ENCODE measurements at places on chromosomes 2 and 18. TPM values are rescaled to one million over a fixed set of nuclear protein-coding genes. Genes with fewer than 3 reads are reported as not detected.

DNA sequence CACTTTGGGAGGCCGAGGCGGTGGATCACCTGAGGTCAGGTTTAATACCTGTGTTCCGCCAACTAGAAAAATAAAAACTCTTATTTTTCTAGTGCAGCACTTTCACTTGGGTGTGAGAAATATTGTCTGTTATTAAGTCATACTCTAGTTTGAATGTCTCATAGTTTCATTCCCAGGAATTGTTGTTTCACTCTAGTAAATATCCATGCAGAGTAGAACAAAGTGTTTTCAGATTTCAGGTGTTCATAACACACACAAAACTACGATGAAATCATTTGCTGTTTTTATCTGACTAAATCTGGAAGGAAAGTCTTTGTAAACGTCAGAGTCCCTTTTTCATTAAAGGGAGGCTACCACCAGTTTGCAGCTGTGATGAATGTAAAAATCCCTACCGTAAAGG, 4.0 kb downstream of the FAM117B start:
- peaks cover 2% of the 10 kb centered on the region for H3K36me3 ChIP-seq
- H3K4me3 ChIP-seq, result no peak overlapping the region
- no peak overlapping the region for H3K27ac ChIP-seq
- H3K4me1 ChIP-seq, result peaks cover 28% of the 10 kb centered on the region

DNA sequence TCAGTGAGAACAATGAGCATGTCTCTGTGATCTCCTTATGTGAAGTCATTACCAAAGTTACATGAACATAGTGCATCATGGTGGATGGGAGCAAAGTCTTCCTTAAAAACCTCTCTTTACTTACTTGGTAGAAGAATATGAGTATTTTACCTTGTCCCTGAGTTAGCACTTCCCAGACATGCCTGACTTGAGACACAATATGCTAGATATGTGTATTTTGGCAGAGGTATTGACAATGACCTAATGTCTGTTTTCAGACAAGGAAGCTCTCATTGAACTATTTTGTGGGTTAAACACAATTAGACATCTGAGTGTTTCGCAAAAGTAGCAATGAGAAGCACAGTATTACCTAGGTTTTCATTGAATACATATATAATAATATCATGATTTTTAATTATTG, 99.1 kb upstream of the MC4R start:
- peaks cover 4% of the 10 kb centered on the region for H3K4me1 ChIP-seq
- H3K36me3 ChIP-seq, result no peaks in the 10 kb centered on the region
- no peak for DNase-seq
- H3K27ac ChIP-seq, result no peak overlapping the region
- H3K4me3 ChIP-seq, result no peak overlapping the region
- H3K27me3 ChIP-seq, result no peaks in the 10 kb centered on the region

DNA sequence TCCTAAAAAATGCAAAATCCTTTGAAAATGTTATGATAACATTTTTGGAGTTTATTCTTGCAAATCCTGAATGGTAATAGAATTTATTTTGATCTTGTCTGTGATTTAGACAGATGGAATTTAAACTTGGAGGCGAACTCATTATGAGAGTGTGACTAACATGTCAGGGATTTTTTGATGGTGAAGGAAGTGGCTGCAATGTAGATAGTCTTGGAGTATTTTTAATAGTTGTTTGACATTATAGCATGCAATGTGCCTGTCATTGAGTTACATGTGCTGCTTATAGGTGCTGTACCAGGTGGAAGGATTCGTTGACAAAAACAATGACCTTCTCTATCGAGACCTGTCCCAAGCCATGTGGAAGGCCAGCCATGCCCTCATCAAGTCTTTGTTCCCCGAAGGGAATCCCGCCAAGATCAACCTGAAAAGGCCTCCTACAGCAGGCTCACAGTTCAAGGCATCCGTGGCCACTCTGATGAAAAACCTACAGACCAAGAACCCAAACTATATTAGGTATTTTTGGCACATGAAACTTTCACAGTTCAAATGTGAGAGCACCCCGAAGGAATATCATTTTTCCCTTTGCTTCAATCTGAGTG, 141.8 kb downstream of the MYO1B start:
- DNase-seq, result no peak
- H3K27ac ChIP-seq, result 0 out of 2 replicates have a peak overlapping the region, but pooled peaks have one; percentile 16
- no peaks in the 10 kb centered on the region for H3K27me3 ChIP-seq
- H3K36me3 ChIP-seq, result peaks cover 53% of the 10 kb centered on the region
- no peak overlapping the region for H3K4me3 ChIP-seq

DNA sequence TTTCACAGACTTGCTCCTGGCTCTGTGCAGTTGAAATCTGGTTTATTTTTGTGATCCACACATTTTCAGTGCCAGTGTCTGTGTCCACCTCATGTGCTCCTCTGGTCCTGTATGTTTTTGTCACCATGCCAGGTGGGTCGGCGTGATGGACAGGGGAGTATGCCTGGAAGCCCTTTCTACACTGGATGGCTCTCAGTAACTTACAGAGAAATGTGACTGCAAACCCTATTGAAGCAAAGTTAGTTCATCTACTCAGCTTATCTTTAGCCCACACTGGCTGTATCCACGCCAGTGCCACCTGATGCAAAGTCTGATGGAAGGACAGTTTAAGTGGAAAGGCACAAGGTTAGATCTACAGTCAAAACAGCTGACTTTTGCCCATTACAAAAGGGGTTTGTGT, 4.3 kb downstream of the IMPA2 start:
- H3K4me1 ChIP-seq, result peaks cover 75% of the 10 kb centered on the region
- H3K4me3 ChIP-seq, result no peak overlapping the region
- no peak overlapping the region for H3K27ac ChIP-seq
- no peak for DNase-seq

DNA sequence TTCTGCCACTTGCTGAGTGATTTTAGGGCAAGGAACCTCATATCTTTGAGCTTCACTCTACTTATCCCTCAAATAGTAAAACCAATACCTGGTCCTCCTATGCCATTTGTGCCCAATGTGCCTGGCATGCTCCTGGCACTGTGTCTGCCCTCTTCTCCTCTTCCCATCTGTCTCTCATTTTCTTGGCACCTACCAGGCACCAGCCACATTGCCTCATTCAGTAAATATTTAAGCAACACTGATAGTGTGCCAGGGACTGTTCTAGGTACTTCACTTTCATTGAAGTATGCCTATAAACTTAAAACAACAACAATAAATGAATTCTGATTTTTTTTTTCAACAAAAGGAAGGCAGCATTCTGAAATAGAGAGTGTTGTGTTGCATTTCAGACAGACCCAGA, 15.1 kb upstream of the BOD1L2 start:
- H3K27me3 ChIP-seq, result no peaks in the 10 kb centered on the region
- DNase-seq, result no peak
- H3K36me3 ChIP-seq, result no peaks in the 10 kb centered on the region

DNA sequence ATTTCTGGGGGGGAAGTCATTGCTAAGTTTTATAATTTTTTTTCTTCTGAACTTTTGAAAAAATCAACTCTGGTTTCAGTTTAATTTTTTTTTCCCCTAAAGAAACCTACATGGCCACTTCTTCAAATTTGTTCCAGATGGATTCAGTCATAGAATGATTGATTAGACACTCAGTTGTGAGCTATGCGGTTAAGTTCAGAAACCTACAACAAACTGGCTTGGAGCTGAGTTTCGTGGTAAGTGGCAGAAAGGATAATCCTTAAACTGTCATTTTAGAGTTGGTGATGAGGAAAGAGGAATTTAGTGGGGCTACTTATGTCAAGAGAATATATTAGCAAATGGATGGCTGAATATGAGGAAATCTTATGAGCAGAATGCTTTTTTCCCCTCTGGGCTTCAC, 23.7 kb downstream of the EFEMP1 start:
- peaks cover 6% of the 10 kb centered on the region for H3K36me3 ChIP-seq
- peaks cover 11% of the 10 kb centered on the region for H3K4me1 ChIP-seq
- no peak overlapping the region for H3K4me3 ChIP-seq
- DNase-seq, result no peak

DNA sequence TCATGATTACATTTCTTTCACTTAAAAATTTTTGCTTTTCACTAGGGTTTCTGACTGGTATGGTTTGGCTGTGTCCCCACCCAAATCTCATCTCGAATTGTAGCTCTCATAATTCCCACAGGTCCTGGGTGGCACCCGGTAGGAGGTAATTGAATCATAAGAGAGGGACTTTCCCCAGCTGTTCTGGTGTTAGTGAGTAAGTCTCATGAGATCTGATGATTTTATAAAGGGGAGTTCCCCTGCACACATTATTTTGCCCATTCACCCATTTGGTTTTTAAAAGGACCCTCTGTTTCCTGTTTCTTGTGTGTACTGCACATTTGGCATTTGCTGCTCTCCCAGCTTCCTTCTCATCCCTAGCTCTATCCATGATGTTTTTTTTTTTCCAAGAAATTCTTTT, 27.8 kb upstream of the NETO1 start:
- H3K27ac ChIP-seq, result no peak overlapping the region
- no peaks in the 10 kb centered on the region for H3K4me1 ChIP-seq

GRCh38 chr2:145055651-145056050, 535.7 kb upstream of the ZEB2 start:
- peaks cover 11% of the 10 kb centered on the region for H3K4me1 ChIP-seq
- H3K36me3 ChIP-seq, result no peaks in the 10 kb centered on the region
- no peak overlapping the region for H3K4me3 ChIP-seq
- no peak for DNase-seq
- no peak overlapping the region for H3K27ac ChIP-seq
- H3K27me3 ChIP-seq, result no peaks in the 10 kb centered on the region

- H3K27ac ChIP-seq, result no peak overlapping the region
- no peak overlapping the region for H3K4me3 ChIP-seq
- DNase-seq, result no peak
- H3K36me3 ChIP-seq, result peaks cover 10% of the 10 kb centered on the region
- H3K27me3 ChIP-seq, result peaks cover 8% of the 10 kb centered on the region
Observed at GRCh38 chr2:70596293-70596692, 42.7 kb upstream of the TGFA start.

DNA sequence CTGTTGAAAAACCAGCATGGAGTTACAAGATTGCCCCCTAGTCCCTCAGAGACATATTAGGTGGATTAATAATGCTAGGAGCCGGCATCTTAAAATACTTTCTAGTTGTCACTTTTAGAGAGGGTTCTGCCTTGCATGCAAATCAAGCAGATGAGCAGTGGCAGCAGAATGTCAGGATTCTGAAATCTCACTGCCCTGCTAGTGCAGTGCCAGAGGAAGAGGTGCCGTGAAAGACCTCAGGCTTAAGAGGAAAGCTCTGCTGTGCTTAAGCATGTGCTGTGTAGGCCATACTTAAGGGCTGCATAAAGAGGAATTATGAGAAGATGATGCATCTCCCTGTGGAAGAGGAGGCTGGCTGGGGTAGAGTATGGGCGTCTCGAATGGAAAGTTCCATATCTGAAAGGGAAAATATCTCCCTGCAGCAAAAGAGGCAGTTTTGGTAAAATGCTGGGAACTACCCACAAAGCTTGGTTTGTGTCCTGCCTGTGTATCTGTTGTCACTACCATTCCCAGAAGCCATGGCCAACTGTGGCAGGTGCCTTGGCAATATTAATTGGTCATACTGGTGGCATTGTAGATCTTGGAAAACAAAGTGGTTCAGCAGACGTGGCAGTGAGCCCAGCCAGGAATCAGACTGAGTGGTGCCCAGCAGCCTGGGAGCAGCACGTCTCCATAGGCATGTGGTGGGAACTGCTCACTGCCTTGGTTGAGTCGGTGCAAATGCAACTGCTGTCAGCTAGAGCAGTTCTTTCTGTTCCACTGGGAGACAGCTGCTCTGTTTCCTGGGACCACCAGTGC, 131.9 kb downstream of the EVA1A start:
- H3K27ac ChIP-seq, result no peak overlapping the region
- peaks cover 2% of the 10 kb centered on the region for H3K27me3 ChIP-seq
- peaks cover 5% of the 10 kb centered on the region for H3K36me3 ChIP-seq
- peaks cover 60% of the 10 kb centered on the region for H3K4me1 ChIP-seq
- no peak for DNase-seq

DNA sequence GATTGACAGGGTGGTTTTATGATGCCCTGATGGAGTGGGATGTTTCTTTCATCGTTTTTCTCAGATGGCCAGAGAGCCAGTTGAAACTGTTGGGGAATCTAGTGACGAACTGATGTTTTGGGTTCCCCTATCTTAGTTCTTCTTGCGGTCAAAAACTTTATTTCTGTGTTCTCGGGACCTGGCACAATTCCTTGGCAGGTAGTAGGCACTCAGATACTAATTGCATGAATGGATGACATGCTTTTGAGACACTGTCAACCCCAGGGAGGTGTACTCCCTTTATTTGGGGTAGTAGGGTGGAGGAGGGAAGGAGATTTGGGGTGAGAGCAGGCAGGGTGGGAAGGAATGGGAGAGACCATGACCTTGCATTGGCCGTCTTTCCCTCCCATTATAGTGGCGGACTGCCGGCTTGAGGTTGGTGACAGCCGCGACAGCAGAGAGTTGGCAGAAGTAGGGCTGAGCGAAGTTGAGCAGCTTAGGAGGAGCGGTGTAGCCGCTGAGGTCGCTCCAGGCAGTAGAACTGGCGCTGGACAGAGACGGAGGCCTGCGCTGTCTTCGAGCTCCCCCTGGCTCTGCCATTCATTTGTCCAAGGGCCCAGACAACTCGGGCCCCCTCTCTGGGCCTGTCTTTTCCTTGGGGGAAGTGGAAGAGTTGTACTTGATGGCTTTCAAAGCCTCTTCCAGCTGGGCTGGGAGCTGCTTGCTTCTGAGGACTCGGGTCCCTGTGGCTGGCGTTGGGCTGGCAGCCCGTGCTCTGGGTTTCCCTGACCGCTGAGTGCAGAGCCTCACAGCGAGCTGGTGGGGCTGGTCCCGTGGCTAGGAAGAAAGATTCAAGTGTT, 2.6 kb downstream of the TET3 start:
- H3K27ac ChIP-seq, result no peak overlapping the region
- H3K27me3 ChIP-seq, result peaks cover 15% of the 10 kb centered on the region
- H3K36me3 ChIP-seq, result peaks cover 23% of the 10 kb centered on the region
- DNase-seq, result no peak
- peaks cover 55% of the 10 kb centered on the region for H3K4me1 ChIP-seq

GRCh38 chr2:218286570-218287459, 5.5 kb downstream of the TMBIM1 start:
- H3K4me1 ChIP-seq, result peaks cover 26% of the 10 kb centered on the region
- 0 out of 2 replicates have a peak, but pooled peaks cover 4% of the 10 kb centered on the region for H3K27me3 ChIP-seq
- peak; percentile 78 for DNase-seq
- no peaks in the 10 kb centered on the region for H3K36me3 ChIP-seq

GRCh38 chr18:64115881-64116280, 33.0 kb downstream of the LINC00305 start:
- 0 out of 2 replicates have a peak, but pooled peaks cover 3% of the 10 kb centered on the region for H3K36me3 ChIP-seq
- H3K4me3 ChIP-seq, result no peak overlapping the region
- H3K4me1 ChIP-seq, result peaks cover 53% of the 10 kb centered on the region
- H3K27me3 ChIP-seq, result no peaks in the 10 kb centered on the region

GRCh38 chr2:88500691-88501090, 48.2 kb upstream of the FOXI3 start:
- peaks cover 15% of the 10 kb centered on the region for H3K27me3 ChIP-seq
- peaks cover 9% of the 10 kb centered on the region for H3K4me1 ChIP-seq
- H3K36me3 ChIP-seq, result peaks cover 8% of the 10 kb centered on the region
- DNase-seq, result no peak

DNA sequence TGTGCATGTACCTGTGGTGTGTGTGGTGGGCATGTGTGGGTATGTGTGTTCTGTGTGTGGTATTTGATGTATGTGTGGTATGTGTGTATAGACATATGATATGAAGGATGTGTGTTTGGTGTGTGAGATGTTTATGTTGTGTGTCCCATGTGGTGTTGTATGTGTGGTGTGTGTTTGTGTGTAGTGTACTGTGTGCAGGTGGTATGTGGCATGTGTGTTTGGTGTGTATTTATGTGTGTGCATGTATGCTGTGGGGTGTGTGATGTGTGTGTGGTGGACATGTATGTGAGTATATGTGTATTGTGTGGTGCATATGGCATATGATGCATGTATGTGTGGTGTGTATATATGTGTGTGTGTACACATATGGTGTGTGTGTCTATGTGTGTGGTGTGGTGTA, 718.8 kb upstream of the SOX11 start:
- no peak for DNase-seq
- H3K4me3 ChIP-seq, result no peak overlapping the region
- H3K27me3 ChIP-seq, result peaks cover 10% of the 10 kb centered on the region
- H3K36me3 ChIP-seq, result peaks cover 55% of the 10 kb centered on the region
- no peak overlapping the region for H3K27ac ChIP-seq

DSG4 gene
- total RNA-seq, result not detected

GALNT5 gene
- total RNA-seq, result 0.34 TPM

CELF4 gene
- 2.9 TPM for total RNA-seq

ANKRD30B gene
- total RNA-seq, result not detected

All from WTC11 (cell line).